Activated T-cell treated with anti-CD3 and anti-CD28 coated beads, Interleukin-2, amount 50 U/mL, for 72 hours (primary cell): ENCODE measurements at places on chromosomes 5 and 9. TPM values are rescaled to one million over a fixed set of nuclear protein-coding genes. Genes with fewer than 3 reads are reported as not detected.

The PCDH12 gene
- total RNA-seq = 0.31 TPM

The IFNA13 gene
- not detected for total RNA-seq

The GRIA1 gene
- not detected for total RNA-seq

The OR13F1 gene
- total RNA-seq = not detected

The IL13 gene
- total RNA-seq = 16.3 TPM

The RUSC2 gene
- total RNA-seq = 3.8 TPM

- peaks cover 19% of the 10 kb centered on the region for H3K4me1 ChIP-seq
- peaks cover 70% of the 10 kb centered on the region for H3K27me3 ChIP-seq
- peaks cover 2% of the 10 kb centered on the region for H3K36me3 ChIP-seq
- no peak overlapping the region for H3K27ac ChIP-seq
- no peak overlapping the region for H3K4me3 ChIP-seq
- no peak for DNase-seq
Measured at GRCh38 chr5:73234204-73234555, 61.2 kb downstream of the TMEM174 start.

GRCh38 chr9:126973651-126974529 lies 59.3 kb downstream of the RALGPS1 start:
- peaks cover 64% of the 10 kb centered on the region for H3K27me3 ChIP-seq
- no peak overlapping the region for H3K4me3 ChIP-seq
- no peak overlapping the region for H3K27ac ChIP-seq
- DNase-seq = no peak
- H3K36me3 ChIP-seq = no peaks in the 10 kb centered on the region

GRCh38 chr5:173452119-173452905 lies 124.1 kb upstream of the STC2 start:
- peaks cover 11% of the 10 kb centered on the region for H3K27me3 ChIP-seq
- no peaks in the 10 kb centered on the region for H3K4me1 ChIP-seq
- DNase-seq = no peak
- H3K4me3 ChIP-seq = no peak overlapping the region
- H3K36me3 ChIP-seq = no peaks in the 10 kb centered on the region

DNA sequence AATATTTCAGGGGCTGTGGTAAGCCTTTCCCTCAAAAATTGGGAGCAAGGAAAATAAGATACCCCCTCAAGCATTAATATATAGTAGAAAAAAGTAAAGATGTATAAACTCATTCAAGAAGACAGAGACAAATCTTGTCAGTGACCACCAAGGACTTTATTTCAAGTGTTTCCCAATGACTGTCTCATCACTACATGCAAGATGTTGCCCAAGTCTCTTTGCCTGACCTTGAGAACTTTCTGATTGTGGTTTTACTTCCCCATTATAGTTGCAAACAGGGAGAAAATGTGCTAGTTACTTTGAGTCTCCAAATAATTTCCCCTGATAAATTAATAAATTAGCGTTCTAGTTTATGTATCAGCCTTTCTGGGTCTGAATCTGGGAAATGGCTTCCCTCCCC lies 4.0 kb upstream of the SLC46A2 start:
- no peaks in the 10 kb centered on the region for H3K36me3 ChIP-seq
- no peaks in the 10 kb centered on the region for H3K4me1 ChIP-seq
- no peak overlapping the region for H3K4me3 ChIP-seq
- H3K27me3 ChIP-seq = peaks cover 54% of the 10 kb centered on the region

DNA sequence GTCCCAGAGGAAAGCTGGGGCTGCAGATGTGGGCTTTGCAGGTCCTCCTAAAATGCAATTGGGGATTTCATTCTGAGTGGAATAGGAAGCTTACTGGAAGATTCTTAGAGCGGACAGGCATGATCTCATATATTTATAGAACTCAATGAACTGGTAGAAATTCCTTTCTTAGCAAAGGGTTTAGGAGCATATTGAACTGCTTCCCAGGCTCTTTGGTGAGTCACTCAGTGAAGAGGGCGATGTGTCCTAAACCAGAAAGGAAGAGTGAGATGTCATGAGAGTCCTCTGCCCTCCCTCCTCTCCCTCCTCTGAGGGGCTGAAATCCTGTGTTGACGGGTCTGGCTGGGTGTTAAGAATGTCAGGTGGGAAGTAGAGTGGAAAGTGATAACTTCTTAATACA lies 26.3 kb upstream of the SEMA6A start:
- no peaks in the 10 kb centered on the region for H3K36me3 ChIP-seq
- peaks cover 11% of the 10 kb centered on the region for H3K27me3 ChIP-seq
- no peak for DNase-seq
- H3K27ac ChIP-seq = no peak overlapping the region
- no peak overlapping the region for H3K4me3 ChIP-seq

DNA sequence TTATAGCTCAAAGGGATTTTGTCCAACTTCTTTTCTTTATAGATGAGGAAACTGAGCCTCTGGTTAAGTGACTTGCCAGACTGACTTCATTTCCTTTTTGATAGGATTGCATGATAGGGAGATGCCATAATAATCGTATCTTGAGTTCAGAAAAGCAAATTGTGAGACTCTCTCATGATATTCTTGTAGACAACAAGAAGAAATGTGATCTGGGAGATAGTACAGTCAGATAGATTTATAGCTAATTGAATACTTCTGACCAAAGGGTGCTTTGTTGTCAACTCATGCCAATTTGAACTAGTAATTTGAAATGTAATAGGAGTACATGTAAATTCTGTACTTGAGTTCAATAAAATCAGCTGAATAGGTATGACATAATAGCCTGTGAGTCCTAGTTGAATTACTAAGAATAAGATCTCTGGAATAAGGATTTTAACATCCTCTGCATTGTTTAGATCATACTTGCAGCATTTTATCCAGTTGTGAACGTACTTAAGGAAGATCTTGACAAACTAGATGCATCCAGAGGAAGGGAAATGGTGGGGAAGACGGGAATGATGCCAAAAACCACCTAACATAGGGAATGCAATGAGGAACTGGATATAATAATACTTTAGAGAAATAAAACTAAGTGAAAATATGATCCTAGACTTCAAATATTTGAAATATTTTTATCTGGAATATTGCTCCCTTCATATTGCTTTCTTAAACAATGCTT lies 25.5 kb downstream of the CWC27 start:
- H3K4me3 ChIP-seq = no peak overlapping the region
- no peaks in the 10 kb centered on the region for H3K4me1 ChIP-seq
- DNase-seq = no peak
- H3K27me3 ChIP-seq = no peaks in the 10 kb centered on the region
- H3K36me3 ChIP-seq = no peaks in the 10 kb centered on the region
- no peak overlapping the region for H3K27ac ChIP-seq

GRCh38 chr9:121818016-121818661 lies 166.7 kb downstream of the DAB2IP start:
- H3K27me3 ChIP-seq = no peaks in the 10 kb centered on the region
- no peaks in the 10 kb centered on the region for H3K36me3 ChIP-seq
- H3K27ac ChIP-seq = no peak overlapping the region
- H3K4me1 ChIP-seq = no peaks in the 10 kb centered on the region
- no peak for DNase-seq
- no peak overlapping the region for H3K4me3 ChIP-seq

DNA sequence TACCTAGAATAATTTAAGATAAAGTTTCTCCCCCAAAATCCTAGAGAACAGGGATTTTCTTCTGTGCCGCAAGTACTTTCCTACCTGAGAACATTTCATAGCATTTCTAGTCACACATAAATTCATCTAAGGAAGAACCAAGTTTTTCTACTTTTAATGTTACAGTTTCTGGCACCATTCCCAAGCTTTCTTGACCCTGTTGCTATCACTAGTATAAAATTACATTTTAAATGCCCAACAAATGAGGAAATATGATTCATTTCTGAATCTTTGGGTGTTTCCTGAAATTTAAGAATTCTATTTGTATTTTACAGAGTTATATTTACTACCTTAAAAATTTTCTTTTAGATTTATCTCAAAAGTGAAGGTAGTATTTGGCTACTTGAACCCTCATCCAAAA lies 137.8 kb downstream of the LPAR1 start:
- no peak overlapping the region for H3K4me3 ChIP-seq
- no peaks in the 10 kb centered on the region for H3K4me1 ChIP-seq
- H3K36me3 ChIP-seq = peaks cover 3% of the 10 kb centered on the region
- no peaks in the 10 kb centered on the region for H3K27me3 ChIP-seq
- no peak overlapping the region for H3K27ac ChIP-seq
- no peak for DNase-seq

DNA sequence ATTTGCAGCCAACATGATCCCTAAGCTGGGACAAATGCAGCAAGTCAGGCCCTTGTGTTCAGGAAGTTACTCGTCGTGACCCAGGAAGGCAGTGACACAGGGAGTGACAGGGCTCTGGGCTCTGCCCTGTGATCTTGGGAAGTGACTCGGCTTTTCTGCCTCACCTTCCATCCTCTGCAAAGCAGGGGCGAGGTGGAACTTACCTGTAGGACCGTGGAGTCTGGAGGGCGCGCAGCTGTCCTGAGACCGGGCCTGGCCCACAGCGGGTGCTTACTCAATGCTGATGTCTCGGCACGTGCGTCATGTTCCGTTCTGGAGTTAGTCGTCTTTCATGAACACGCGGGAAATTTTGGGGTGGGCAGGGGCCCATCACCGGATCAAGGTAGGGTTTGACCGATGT lies 22.8 kb upstream of the LPCAT1 start:
- no peak for DNase-seq
- no peak overlapping the region for H3K27ac ChIP-seq
- no peaks in the 10 kb centered on the region for H3K4me1 ChIP-seq

DNA sequence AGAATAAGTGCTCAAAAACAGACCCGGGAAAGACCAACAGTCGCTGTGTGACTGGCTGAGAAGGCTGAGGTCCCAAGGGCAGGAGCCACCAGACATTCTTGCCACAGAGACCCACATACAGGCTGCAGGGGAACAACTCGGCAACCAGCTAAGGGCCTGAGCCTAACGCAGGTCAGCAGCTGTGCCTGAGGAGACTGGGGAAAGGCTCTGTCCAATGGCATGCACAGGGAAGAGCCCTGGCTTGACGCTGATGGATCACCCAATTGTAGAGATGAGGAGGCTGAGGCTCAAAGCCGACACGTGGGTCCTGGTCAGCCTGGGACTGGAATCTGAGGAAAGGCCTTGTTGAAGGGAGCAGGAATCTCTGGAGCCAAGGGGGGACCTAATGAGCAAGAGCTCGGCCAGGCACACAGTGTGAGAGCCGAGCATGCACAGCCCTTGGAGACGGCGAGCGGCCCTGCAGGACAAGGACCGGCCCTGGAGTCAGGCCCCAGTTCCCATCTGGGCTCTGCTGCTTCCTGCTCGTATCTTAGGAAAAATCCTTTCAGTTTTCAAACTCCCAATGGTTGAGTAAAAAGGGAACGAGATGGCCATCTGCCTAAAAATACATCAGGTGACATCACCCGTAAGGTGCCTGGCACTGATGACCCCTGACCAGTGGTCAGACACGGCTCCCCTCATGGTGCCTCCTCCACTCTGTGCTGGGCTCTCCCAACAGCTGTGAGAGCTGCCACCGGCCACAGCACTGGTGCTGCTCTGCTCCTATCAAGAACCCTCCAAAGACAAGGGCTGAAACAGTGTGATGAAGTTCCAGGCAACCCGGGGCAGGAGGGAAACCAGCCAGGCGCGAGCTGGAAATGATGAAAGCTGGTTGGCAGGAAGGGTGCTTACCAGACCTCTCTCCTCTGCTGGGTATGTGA lies 16.4 kb downstream of the LMAN2 start:
- H3K4me3 ChIP-seq = no peak overlapping the region
- H3K36me3 ChIP-seq = peaks cover 30% of the 10 kb centered on the region
- no peak overlapping the region for H3K27ac ChIP-seq
- DNase-seq = no peak

DNA sequence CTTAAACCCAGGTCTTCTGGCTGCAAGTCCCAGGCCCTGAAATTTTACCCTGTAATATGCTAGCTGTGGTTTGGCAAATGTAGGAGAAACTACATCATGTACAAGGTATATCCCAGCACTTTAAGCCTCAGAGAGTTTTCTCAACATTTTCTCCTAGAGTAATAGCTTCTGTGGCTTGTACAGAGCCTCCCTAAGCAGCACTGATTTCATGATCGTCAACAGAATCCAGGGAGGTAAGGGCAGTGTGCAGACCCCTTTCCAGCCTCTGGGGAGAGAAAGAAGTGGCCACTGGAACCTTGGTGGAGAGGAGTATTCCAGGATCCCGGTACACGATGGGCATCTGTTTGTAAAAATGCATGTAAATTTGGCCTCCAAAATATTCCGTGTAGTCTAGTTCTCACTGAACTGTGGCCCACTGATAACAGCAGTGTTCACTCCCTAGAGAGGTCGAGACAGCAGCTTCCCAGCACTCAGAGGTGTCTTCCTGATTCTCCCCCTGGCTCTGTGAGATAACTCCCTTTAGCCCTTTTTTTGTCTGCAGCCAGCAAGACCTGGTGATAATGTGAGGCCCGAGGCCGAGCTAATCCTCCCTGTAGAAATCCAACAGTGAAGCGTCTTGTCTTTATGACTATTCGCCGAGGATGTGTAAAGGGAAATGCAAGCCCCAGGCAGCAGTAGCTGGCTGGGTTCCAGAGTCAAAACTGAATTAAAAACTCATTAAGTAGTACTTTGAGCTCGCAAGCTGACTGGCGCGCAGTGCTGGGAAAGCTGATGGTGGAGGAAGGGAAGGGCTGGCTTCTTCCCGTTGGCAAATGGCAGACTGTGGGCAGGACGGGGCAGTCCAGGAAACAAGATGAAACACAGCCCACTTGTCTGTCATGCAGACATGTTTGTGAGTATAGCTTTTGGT lies 59.0 kb downstream of the MAP1B start:
- no peak for DNase-seq
- H3K27me3 ChIP-seq = peaks cover 94% of the 10 kb centered on the region
- no peak overlapping the region for H3K4me3 ChIP-seq
- no peaks in the 10 kb centered on the region for H3K36me3 ChIP-seq
- H3K4me1 ChIP-seq = peaks cover 11% of the 10 kb centered on the region

DNA sequence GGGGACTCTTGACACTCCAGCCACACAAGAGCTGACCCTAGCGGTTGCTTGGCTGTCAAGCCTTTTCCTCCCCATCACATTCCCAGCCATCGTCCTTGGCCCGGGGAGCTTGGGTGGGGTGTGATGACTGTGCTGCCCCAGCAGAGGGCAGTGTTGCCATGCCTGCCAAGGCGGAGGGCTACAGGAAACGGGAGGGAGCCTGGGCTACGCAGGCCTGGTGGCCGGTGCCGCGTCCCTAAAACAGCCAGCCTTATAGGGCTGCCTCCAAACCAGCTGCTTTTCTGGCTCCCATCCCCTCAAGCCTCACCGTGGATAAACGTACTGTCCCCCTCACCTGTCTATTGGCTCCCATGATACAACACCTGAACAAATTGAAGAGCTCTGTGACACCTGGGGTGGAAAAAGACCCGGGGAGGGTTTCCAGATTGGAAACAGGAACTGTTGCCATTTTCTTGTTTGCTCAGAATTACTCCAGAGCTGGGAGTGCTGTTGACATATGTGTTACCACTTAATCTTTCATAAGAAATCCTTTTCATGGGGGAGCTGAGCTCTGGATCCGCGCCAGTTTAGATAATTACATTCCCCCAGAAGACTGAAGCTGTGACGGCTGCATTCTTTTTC lies 72.8 kb upstream of the ASTN2 start:
- H3K27ac ChIP-seq = no peak overlapping the region
- peaks cover 9% of the 10 kb centered on the region for H3K27me3 ChIP-seq
- H3K4me3 ChIP-seq = no peak overlapping the region
